MCF 10A (cell line): ENCODE measurements at places on chromosomes 1 and 21. TPM values are rescaled to one million over a fixed set of nuclear protein-coding genes. Genes with fewer than 3 reads are reported as not detected.

Gene HENMT1
- not detected in 2 replicates for total RNA-seq

Gene MIXL1
- total RNA-seq: not detected in 2 replicates

Gene ILDR2
- total RNA-seq: 0.42 TPM in 2 replicates

Gene FMO3
- not detected in 2 replicates for total RNA-seq

Gene CCT3
- total RNA-seq: 495 and 574 TPM in 2 replicates

Gene CD53
- not detected in 2 replicates for total RNA-seq

Gene SPATA21
- total RNA-seq: not detected in 2 replicates

Gene VAV3
- 2.0 and 3.0 TPM in 2 replicates for total RNA-seq

Gene LCK
- total RNA-seq: not detected in 2 replicates

Gene TAS1R1
- not detected in 2 replicates for total RNA-seq

Gene FALEC
- not detected in 2 replicates for total RNA-seq

Gene ZNF593OS
- total RNA-seq: not detected in 2 replicates

Gene DCAF6
- total RNA-seq: 57.2 and 60.8 TPM in 2 replicates

Gene DPH2
- 27.9 and 38.9 TPM in 2 replicates for total RNA-seq

Gene IL24
- total RNA-seq: 0.58 and 1.1 TPM in 2 replicates

Gene CRNN
- total RNA-seq: not detected in 2 replicates

Gene PSRC1
- 13.0 and 19.4 TPM in 2 replicates for total RNA-seq

Gene FAM229A
- 13.4 and 19.0 TPM in 2 replicates for total RNA-seq

Gene KRTAP10-4
- not detected in 2 replicates for total RNA-seq

Gene ROR1
- total RNA-seq: 4.6 and 10.3 TPM in 2 replicates

Gene CCDC27
- total RNA-seq: not detected in 2 replicates

Gene LAD1
- 21.4 and 40.9 TPM in 2 replicates for total RNA-seq

Gene GJB5
- 26.5 and 33.2 TPM in 2 replicates for total RNA-seq

Gene ARMH1
- 0.65 and 0.96 TPM in 2 replicates for total RNA-seq

Gene RIMKLA
- not detected in 2 replicates for total RNA-seq
